Stimulated activated CD4-positive, alpha-beta T cell treated with anti-CD3 and anti-CD28 coated beads, TNF-alpha, amount 100 ng/mL, for 4 hours (primary cell): ENCODE measurements at places on chromosomes 16 and 17.

DNA sequence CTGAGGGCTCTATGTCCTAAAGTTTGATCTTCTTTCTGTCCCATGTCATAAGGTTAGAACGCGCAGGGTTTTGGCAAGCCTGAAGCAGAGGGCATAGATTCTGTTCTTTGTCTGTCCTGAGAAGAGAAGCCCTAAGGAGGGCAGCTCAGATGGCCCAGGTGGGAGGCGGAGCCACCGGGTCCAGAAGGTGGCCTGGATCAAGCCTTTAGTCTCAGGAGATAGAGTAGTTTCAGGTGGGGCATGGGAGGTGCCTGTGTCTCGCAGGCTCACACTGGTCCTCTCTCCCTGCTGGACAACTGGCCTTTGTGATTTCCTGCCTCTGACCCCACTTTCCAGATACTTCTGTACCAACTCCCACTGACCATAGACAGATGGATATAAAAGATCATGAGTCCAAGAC is 44.2 kb upstream of the DNAJA2 start:
- no peak for DNase-seq

DNA sequence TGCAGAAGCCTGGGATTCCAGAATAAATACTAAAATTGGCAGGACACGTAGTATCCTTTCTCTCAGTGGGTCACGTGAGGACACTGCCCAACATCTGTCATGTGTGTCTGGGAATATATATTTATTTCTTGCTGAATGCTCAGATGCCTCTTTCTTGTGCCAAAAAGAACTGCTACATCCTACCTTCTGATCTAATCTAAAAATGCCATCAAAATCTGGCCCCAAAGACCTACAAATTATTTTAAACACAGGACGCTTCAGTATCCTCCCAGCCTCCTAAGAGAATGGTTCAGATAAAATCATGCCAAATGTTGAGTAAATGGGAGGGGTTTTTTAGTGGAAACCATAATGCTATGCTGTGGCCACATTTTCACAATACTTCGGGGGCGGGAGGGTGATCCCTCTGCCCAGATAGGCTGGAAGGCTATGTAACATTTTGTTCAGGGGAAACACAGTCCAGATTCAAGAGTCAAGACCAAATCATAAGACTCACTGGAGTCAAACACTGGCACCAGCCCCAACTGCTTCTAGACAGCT is 22.9 kb upstream of the CORO6 start:
- DNase-seq, result no peak

DNA sequence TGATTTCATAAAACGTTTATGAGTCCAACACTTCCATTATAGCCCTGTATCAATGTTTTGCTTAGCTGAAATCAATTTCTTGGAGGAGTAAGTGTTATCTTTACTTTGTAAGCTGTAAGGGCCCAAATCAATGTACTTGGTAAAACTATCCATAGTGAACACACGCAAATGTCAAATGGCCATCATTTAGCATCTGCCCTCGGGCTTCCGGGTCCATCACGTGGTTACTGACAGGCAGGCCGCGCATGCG is 687 bp upstream of the NARF start:
- no peak for DNase-seq

DNA sequence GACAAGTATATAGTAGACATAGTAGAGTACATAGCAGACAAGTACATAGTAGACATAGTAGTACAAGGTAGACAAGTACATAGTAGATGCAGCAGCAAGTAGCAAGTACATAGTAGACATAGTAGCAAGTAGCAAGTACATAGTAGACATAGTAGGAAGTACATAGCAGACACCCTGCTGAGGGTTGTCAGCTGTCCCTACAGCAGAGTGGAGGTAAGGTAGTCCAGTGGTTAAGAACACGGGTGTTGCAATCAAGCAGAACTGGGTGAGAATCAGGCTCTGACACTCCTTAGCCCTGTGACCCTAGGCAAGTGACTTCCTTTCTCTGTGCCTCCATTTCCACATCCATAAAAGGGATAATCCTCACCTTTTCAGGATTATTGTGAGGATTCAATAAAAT is 94.7 kb downstream of the NOG start:
- no peak for DNase-seq

DNA sequence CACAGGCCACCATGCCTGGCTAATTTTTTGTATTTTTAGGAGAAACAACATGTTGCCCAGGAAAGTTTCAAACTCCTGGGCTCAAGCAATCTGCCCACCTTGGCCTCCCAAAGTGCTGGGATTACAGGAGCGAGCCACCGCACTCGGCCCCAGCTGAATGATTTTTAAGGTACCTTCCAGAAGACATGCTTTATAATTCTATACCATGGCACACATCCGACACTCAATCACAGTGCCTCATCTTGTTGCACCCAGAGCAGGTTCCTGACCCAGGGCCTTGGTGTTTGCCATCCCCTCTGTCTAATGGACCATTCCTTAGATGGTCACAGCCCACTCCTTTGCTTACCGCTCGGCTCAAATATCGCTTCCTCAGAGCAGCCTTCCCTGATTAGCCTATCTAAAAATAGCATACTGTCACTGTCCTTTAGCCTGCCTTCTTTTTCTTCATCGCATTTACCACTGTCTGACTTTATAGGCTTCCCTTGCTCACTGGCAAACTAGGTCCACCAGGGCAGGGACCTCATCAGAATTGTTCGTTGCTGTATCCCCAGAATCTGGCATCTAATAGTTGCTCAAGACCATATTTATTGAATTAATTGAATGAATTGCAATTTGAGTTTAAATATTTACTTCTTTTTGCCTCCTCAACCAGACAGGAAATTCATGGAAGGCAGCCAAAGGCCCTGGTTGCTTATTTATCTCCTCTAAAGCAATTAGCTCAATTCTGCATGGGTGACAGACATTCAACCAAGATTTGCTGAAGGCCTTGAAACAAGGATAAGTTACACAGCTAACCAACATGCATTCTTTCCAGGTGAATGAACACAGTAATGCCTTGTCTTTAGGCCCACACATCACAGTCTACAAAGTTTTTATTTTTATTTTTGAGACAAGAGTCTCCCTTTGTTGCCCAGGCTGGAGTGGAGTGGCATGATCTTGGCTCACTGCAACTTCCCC is 6.3 kb upstream of the TENT4B start:
- DNase-seq, result no peak

DNA sequence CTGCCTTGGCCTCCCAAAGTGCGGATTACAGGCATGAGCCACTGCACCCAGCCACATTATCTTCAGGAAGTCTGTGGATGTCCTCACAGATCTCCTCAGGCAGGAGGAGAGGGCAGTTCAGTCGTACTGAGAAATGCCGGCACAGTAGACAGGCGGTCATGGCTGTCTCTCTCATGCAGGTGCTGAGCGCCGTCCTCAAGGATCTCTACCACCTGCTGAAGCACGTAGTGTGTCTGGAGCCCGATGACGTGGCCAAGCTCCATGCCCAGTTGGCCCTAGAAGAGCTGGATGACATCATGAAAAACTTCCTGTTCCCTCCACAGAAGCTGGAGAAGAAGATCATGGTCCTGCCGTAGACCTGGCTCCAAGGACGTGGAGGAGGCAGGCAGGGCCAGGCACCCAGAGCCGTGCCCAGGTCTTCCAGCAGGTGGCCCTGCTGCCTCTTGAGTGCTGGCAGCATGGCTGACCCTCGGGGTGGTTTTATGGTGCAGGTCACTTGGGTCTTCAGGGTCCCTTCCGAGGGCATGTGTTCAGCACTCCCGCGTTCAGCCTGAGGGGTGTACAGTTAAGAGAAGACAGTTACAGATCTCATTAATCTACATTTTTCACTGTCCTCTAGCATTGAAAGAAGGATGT is 22.0 kb upstream of the HAS3 start:
- no peak for DNase-seq

- no peak for DNase-seq
Observed at GRCh38 chr17:40313668-40314583, 4.9 kb downstream of the RARA start.

DNA sequence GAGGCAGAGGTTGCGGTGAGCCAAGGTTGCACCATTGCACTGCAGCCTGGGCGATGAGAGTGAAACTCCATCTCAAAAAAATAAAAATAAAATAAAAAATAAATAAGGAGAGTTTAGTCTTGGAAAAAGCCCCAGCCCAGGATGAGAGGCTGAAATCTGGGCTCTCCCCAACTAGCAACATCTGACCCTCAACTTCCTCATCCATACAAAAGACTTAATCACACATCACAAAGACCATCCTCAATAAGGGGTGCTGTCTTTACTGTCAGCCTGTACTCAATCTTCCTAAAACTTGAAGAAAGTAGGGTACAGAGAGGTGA is 11.4 kb upstream of the SLC4A1 start:
- no peak for DNase-seq

- DNase-seq, result no peak
Observed at GRCh38 chr17:73503560-73503959, 140.7 kb downstream of the SDK2 start.

GRCh38 chr17:61849674-61850073 is 13.7 kb downstream of the BRIP1 start:
- DNase-seq, result no peak

DNA sequence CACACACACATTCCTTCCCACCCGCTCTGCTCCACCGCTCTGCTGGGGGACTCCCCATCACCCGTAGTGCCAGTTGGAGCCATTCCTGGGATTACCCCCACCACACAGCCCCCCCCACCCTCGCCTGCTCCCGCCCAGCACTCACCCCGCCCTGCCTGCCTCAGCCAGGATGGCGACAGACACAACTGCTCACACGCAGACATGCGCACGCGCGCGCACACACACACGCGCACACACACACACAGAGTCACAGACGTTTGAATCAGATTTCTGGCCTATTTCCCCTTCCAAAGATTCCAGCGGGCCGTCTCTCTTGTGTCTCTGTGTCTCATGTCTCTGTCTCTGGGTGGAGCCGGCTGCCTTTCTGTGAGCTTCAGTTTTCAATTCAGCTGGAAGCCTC is 4.4 kb downstream of the CACNA1G start:
- no peak for DNase-seq

- DNase-seq, result peak; percentile 33
Observed at GRCh38 chr17:39926588-39927100, 757 bp downstream of the ORMDL3 start.

- DNase-seq, result peak; percentile 17
Observed at GRCh38 chr17:49707246-49707607, 537 bp downstream of the SLC35B1 start.

GRCh38 chr16:50591800-50592771 is 43.9 kb downstream of the NKD1 start:
- DNase-seq, result no peak

DNA sequence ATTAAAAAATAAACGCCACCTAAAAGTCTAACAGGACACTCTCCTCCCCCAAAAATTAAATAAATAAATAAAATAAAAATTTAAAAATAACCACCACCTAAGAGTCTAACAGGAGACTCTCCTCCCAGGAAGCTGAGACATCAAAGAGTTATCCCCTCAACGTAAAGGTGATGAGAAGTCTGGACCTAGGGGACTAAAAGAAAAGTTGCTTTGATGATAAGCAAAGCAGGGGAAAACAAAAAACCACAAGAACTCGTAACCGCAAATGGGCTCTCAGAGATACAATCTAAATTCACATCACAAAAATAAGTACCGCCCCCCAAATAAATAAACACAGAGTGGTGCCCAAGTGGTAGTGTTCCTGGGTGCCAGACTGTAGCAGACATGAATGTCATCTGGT is 412.2 kb downstream of the ZFHX3 start:
- no peak for DNase-seq

DNA sequence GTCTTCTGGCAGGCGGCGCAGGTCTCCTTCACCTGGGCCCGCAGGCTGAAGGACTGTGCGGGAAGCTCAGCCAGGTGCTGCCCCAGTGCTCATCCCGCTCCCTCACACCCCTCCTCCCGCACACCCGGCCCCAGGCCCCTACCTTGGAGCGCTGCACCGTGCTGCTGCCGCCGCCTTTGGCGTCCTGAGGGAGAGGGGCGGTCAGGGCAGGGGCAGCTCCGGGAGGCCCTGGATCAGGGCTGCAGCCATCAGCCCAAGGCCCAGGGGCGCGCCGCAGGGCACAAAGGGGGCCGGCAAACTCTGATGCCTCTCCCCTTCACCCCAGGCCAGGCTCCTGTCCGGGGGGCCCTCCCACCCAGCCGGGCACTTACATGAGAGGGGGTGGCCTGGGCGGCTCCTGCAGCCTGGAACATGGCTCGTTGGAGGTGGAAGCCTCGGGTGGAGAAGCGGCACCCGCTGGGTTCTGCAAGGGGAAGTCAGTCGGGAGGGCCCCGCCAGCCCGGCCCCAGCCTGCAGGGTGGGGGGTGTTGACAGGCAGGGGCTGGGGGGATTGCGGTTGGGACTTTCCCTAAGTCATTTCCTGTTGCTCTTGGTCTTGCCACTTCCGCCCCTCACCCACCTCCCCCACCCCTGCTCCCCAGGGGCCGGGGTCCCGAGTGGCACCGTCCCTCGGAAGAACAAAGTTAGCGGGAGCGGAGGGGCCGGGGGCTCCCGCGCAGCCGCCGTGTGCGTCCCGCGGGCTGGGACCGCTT is 863 bp downstream of the LIMD2 start:
- DNase-seq, result peak; percentile 74

GRCh38 chr16:2981177-2981898 is 1.1 kb upstream of the PKMYT1 start:
- DNase-seq, result no peak

DNA sequence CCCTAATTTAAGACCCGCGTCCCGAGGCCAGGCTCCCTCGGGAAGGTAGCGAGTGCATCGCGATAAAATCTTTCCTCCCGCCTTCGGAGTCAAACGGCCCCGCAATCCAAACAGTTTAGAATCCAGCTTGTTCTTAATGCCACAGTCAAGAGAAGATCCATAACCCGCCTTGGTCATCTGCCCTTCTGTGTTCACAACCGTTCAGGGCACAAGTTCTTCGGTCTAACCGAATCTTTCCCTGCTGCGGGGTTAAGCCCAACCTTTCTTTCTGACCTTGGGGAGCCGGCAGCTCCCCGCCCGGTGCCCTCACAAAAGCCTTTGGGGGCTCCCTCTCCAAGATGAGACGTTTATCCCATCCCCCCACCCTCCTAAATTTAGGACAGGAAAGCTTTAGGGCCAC is 30.3 kb downstream of the CPSF4L start:
- DNase-seq, result no peak

GRCh38 chr16:17261197-17261858 is 209.4 kb downstream of the XYLT1 start:
- DNase-seq, result no peak
